Left cardiac atrium (tissue), 4 donors: ENCODE measurements at places on chromosomes 6 and 20. TPM values are rescaled to one million over a fixed set of nuclear protein-coding genes. Genes with fewer than 3 reads are reported as not detected.

COQ3 gene
- total RNA-seq = 25.2 TPM

TDRD6 gene
- total RNA-seq = 0.21 TPM

ISM1 gene
- 1.7 TPM for total RNA-seq

THBS2 gene
- total RNA-seq = 22.7 TPM

SLC22A1 gene
- total RNA-seq = 1.1 TPM

SOX4 gene
- total RNA-seq = 5.7 TPM

HEY2 gene
- 2.5 TPM for total RNA-seq
